Pons (tissue), 1 donor: ENCODE measurements at places on chromosomes 7 and 10.
A peak's percentile ranks its signal among the peaks of the same experiment; 100 is the strongest.

GRCh38 chr10:30467651-30468338 is 33.8 kb downstream of the MAP3K8 start:
- peak; percentile 49 for DNase-seq

DNA sequence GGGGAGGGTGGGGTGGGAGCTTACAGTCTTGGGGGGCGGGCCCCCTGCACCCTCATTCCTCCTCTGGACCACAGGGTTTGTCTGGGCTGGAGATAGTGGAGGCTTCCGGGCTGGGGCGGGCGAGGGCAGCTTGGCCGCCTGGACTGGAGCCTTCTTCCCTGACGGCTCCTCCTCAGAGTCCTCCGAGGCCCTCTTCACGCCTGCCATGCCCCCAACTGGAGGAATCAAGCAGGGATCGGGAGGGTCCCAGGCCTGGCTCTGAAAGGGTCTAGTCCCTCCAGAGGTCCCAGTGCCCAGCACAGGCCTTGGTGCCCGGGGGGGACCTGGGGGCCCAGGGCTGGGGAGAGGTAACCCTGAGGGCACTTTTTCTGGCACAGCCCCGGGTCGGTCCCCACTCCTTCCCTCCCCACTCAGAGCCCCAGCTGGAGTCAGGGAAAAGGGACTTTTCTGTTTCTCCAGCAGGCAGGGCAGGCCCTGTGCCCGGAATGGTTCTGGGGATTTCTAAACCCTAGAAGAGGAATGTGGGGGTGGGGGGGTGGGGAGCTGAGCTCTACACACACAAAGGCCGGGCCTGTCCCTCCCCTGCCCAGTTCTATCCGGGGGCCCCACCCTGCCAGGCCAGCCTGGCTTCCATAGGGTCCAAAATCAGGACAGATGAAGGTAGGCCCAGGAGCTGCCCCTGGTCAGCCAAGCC is 11.6 kb downstream of the MICALL2 start:
- DNase-seq: peak; percentile 78

DNA sequence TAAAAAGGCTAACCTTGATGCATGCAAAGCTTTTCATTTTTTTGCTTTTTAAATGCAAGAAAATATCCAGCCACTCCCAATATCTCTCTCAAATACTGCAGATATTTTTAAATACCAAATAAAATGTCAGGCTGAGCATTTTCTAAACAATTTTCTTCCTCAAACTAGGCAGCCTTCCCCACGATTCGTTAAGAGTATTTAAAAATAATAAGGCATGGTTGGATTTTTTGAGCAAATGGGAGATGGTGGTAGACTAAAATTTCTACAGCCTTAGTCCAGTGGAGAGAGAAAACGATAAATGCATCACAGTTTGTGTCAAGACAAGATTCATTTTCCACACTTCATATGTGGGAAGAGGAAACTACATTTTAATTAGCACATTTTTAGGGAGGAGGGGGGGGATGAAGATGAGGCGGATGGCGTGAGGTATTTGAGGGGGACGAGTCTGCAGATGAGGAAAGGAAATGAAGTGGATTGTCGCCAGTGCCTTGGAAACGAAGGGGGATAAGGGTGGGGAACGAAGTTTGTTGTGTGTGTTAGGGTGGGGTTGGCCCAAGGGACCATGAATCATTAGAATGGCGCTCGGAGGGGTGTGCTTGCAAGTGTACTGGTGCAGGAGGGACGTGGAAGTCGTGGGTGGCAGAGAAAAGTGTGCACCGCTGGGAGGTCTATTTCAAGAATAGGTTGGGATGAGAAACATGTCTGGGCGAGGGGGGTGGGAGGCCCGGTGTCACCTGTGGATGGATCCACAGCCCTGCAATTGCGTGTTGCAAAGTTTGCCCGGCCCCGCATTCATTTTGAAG is 1.2 kb upstream of the ADD3 start:
- peak; percentile 52 for DNase-seq

DNA sequence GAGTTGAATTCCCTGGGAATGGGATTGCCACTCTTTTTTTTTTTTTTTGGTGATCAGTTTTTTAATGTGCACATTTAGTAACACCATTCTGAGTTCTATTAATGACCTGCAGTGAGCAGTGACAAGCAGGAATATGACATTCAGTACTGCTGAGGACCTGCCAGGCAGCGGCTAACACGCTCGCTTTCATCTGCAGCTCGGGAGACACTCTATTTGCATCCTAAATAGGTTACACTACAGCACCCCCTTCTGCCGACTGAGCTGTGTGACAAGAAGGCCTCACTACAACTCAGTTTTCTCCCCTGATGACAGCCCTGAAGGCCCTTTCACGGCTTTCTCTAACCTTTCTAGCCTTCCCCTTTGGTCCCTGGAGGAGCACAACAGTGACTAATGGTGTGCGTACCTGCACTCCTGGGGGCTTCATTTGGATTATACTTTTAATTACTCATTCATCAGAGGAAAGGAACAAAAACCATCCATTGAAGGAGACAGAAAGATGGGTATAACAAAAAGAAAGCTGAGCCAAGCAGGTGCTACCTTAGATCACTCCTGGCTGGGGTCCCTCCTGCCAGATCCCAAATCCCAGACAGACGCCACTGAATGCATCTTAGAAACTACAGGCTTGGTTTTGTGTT is 872.4 kb downstream of the LRMDA start:
- peak; percentile 82 for DNase-seq

GRCh38 chr7:32043688-32044087 is 26.5 kb downstream of the PDE1C start:
- no peak for DNase-seq

DNA sequence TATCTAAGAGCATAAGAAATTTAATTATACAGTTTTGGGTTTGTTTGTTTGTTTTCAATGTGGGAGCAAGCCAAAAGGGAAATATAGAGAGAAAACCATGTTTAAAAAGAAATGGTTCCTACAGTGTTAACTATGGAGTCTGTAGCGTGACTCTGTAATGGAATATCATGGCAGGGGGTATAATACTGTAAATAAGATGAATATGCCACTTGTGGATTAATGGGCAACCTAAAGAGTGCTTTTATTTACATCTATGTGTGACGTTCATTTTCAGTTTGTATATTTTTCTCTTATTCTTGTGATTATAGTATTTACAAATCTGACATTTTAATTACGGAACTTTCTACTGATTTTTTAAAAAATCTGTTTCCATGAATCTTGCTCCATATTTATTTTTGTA is 95.9 kb downstream of the POLL start:
- DNase-seq: no peak

- peak; percentile 72 for DNase-seq
Observed at GRCh38 chr7:8724080-8724718, 290.8 kb downstream of the NXPH1 start.

DNA sequence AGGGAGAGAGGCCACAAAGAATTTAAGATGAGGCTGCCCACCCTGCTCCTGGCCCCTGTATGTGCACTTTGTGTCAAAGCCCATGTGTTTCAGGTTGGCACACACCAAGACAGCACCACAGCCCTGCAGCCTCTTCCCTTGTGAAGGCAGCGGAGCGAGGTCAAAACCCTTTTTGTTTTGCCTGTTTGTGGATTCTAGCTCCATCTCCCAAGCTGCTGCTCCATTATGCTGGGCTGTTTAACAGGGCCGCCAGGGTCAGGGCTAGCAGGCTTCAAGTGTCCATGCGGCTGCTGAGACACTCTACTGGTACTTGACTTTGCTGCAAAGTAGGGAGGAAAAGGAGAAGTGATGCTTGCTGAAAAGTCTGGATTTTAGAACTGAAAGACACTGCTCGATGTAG is 142.3 kb upstream of the EFCAB10 start:
- peak; percentile 91 for DNase-seq

DNA sequence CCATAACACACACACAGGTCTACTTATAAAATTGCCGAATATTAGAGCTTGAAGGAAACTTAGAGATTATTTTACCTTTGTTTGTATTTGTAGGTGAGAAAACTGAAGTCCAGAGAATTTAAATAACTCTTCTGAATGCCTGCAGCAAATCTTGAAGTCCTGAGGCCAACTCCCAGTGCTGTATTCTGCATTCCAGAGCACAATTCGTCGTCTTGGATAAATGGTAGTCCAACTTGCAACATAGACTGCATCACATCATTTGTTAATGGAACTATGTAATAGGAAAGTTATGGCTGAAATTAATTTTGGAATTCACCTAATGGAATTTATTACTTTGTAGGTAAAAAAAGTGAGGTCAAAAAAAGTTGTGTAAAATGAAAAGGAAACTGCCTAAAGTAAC is 37.3 kb upstream of the SEMA3D start:
- no peak for DNase-seq

DNA sequence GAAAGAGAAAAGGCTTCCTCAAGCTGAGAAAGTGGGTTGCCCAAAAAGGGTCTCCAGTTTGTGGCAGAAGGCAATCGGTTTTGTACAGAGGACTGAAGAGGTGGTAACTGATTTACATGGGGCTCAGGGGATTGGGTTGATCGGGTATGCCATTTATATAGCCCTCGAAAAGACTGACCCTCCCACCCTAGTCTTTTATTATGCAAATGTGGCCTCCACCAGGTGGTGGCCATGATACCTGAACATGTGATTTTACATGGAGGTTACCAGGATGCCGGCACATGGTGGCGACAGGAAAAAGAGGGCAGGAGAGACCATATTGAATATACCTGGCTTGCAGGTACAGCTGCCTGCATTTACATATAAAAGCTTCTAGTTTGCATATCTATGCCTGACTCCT is 36.7 kb downstream of the ATE1 start:
- no peak for DNase-seq

DNA sequence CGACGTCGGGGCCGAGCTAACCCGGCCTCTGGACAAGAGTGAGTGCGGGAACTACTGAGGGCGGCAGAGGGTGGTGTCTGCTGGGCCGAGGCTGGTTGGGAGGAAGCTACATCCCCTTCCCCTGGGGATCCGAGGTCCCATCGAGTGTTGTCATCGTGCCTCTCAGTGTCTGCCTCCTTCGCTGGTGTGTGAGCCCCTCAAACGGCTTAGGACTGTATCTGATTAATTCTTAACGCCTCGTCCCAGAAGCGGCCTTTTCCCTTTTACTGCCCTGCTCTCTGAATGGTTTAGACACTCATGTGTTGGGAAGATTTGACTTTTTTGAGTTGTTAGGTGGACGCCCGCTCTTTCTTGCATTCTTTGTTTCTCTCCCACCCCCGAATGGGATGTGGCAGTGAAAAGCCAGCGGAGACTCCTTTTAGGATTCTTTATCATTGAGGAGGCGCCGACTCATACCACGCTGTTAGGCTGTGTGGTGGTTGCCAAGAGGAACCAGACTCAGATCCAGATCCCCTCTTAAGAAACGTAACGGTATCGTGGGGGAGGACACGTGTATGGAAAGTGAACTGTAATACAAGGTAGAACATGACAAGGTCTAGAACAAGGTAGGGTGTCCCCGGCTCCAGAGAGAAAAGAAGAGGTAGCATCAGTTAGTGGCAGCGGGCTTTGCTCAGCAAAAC is 631 bp downstream of the SUPV3L1 start:
- no peak for DNase-seq

DNA sequence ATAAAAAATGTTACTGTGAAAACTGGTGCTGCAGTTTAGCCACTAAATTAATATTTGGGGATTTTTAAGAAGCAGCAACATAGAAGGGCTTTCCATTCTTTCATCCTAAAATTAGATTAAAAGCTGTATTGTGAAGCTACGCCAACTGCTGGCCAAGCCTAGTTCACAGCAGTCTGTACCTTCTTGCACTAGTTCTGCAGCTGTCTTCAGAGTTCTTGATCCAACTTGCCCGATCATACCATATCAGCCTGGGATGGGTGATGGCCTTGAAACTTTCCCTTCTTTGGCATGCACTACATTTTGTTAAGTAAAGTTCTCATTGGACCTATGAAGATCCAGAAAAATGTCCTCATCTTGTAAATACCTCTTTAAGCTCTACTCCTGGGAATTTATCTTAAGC is 20.3 kb upstream of the PANK1 start:
- DNase-seq: no peak

GRCh38 chr7:39950473-39951225 is 593 bp downstream of the CDK13 start:
- peak; percentile 19 for DNase-seq

DNA sequence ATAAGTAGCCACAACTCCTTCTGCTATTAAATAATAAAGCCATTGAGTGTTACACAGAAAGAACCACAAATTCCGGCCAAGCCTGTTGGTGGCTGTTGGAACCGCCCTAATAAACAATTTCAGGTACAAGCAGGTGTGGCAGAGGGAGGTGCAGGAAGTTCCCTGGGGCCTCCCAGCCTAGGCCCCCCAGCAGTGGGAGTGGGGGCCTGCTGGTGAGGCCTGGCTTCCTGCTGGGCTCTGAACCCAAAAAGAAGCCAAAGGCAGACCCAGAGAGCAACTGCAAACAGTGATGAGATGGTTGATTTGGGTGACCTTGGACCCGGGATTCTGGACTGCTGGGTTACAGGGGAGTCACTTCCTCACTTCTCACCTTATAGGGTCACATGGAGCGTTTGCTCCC is 21.0 kb upstream of the LMTK2 start:
- no peak for DNase-seq

DNA sequence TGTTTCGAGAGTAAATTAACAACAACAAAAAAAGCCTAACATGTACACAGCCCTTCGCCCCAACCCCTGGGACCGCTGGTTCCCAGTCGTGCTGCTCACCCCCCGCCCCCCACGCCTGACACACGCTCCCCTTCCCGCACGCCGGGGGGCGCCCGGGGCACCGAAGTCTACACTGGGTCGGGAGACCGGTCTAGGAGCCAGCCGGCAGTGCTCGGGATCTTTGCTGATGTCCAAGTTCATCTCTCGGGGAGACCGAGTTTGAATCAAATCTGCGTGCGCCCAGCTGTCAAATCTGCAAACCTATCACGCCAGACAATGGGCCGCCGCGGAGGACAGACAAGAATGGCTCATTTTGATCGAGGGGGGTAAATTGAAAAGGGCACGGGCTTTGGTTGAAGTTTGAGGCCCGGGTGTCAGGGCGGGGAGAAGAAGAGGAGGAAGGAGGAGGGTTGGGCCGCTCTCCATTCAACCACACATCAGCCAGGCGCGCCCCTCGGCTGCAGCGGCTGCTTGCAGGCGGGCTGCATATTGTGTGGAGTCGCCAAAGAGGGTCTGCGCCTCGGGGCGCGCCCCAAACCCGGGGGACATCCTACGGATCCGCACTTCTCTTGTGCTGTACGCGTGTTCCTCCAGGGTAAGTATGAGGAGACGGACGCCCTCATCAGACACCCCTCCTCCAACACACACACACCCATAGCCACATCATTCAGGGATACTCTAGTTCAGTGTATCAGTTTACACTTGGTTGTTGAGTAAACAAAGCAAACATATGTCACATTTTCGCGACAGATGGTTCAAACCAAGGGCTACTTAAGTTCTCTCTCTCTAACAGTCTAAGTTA is 1.3 kb upstream of the GFRA1 start:
- no peak for DNase-seq

GRCh38 chr10:80471001-80471400 is 16.9 kb downstream of the TSPAN14 start:
- no peak for DNase-seq
